Metanephros (tissue), 2 donors: ENCODE measurements at places on chromosomes 11 and 22. TPM values are rescaled to one million over a fixed set of nuclear protein-coding genes. Genes with fewer than 3 reads are reported as not detected.

Gene OR51E2
- 0.23 TPM for total RNA-seq

Gene RFPL3
- total RNA-seq, result not detected

Gene SYT8
- total RNA-seq, result 0.82 TPM

Gene SLC7A4
- total RNA-seq, result 1.3 TPM

Gene MYEOV
- total RNA-seq, result 2.0 TPM

Gene TCIRG1
- total RNA-seq, result 63.7 TPM

Gene DSCAML1
- total RNA-seq, result 6.0 TPM

Gene PDGFD
- 24.3 TPM for total RNA-seq

Gene MAPK8IP1
- total RNA-seq, result 11.3 TPM

Gene GPHA2
- 1.3 TPM for total RNA-seq

Gene KLHL35
- total RNA-seq, result 1.9 TPM

Gene ZP1
- total RNA-seq, result not detected
